ENCODE measurements at places on chromosomes 7 and 10.

GRCh38 chr7:47600199-47601118, 18.5 kb upstream of the TNS3 start:
- peak; percentile 81 for DNase-seq

- no peak for DNase-seq
Measured at GRCh38 chr10:126223512-126224067, 164.7 kb downstream of the ADAM12 start.

GRCh38 chr10:16184906-16185305, 251.9 kb upstream of the PTER start:
- DNase-seq = no peak

DNA sequence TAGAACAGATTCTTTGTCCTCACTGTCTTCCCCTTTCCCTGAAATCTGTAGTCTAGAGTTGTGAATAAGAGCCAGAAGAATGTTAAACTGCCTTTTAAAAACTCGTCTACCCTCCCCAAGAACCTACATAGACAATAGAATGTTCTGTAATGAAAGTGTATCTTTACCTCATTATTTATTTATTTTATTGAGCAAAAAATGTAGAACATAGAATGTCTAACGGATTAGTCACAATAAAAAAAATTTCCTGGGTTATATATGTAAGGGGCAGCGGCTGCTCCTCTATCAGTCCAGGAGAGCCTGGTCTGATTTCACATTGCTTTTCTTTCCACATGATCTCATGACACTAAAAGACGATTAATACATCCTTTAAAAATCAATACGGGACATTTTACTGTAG, 135.7 kb downstream of the SDK1 start:
- no peak for DNase-seq

- no peak for DNase-seq
Measured at GRCh38 chr7:44849259-44849884, 1.5 kb upstream of the H2AZ2 start.

DNA sequence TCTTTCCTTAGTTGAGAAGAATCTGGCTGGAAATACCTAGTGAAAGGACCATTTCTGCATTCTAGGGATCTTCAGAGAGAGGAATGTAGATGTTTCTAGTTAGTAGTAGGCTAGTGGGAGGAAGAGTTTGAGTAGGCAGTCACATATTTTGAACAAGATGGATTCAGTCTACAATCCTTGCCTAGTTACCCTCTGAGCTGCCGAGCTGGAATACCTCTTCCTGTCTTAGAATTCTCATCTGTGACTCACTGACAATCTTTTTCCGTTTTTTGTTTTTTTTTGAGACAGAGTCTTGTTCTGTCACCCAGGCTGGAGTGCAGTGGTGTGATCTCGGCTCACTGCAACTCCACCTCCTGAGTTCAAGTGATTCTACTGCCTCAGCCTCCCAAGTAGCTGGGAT, 30.7 kb upstream of the PLPP4 start:
- DNase-seq = peak; percentile 62

Measured in AG10803 (cell line).